Fibroblast of mammary gland (primary cell): ENCODE measurements at places on chromosomes 1 and 21.

DNA sequence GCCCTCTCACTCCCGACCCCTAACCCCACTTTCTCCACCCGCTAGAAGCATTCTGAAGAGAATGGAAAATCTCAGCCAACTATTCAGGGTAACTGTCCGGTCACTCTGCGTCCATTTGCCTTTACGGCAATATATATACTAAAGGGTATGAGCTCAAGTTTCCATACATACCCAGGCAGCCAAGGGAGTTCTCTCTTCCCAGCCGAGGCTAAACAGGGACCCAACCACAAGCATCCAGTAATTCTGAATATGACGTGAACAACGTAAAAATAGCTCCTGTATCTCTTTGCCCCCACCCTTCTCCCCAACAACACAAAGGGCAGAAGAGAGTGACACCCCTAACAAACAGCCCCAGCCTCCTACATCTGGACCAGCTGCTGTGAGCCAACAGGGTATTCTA lies 67.7 kb downstream of the SSBP3 start:
- DNase-seq = no peak

DNA sequence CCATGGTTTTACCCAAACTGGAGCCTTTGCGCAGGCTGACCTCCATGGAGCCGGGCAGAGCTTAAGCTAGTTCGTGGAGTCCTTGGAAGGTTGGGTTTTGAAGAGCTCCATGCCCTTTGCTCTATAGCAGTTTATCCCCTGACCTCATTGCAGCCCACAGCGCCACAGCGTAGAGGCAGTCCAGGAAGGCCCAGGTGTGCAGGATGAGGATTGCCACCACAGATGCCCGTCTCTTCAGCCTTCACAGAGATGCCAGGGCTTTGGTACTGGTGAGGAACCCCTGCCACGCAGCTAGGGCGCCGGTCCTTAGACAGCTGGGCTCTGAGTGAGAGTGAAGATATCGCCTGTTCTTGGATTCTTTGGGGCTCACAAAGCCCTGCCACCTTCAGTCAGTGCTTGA lies 138.6 kb downstream of the PEX14 start:
- DNase-seq = no peak

GRCh38 chr1:233376382-233377110 lies 49.0 kb downstream of the MAP3K21 start:
- DNase-seq = no peak

DNA sequence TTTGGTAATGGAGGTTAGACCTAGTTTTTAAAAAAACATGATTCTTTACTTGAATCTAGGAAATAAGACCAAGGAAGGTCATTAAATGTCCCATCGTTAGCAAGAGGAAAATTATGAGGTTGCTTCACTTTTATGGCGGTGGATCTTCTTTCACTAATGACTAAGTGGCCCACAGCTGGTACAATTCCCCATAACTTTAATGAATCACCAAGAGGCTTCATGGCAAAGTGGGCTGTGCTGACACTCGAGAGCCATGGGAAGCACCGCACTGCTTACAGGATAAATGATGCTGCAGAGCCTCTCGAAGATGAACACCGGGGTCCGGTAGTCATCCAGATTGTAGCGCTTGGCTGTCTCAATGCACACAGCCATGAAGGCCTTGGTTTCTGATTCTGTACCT lies 108.8 kb downstream of the UBR4 start:
- peak; percentile 63 for DNase-seq

DNA sequence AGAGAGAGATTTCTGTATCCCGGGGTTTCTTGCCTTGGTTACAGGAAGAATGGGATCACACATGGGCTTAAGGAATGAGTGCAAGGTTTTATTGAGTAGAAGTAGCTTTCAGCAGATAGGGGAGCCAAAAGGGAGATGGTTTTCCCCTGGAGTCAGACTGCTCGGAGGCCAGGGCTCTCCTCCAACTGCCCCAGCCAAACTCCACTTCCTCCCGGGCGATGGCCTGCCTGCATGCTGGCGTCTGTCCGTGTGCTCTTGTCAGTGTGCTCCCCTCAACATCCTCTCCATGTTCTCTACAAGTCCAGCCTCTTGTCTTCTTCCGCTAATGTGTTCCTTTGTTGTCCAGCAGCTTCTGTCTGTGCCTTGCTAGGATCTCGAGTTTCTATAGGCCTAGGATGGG lies 421.3 kb upstream of the ADGRL2 start:
- DNase-seq = no peak

DNA sequence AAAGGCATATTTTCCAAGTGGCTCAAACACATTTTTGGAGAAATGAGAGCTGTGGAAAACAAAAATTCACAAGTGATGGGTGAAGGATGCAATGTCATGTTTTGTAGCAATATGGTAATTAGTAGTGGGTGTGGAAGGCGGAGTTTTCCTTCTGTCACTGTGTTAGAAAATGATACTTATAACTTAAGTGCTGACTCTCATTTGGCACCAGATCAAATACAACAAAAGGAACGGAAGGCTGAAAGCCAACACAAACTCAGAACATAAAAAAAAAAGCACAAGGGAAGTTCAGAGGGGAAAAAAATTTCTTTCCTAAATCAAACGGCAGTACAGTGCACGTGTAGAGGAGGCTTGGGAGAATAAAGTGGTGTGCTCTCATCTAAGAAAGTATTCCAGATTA lies at the start of gene TNFSF18:
Gene TNFSF18, minus strand, starts transcription at position 77 of the 400 bp plus-strand sequence. Its CDS starts 45 bp downstream, at position 32.
- peak; percentile 81 for DNase-seq

GRCh38 chr1:101191049-101191448 lies 45.8 kb upstream of the S1PR1 start:
- no peak for DNase-seq

- no peak for DNase-seq
These were observed 4.4 kb upstream of the PGBD5 start for GRCh38 chr1:230430499-230430898.

DNA sequence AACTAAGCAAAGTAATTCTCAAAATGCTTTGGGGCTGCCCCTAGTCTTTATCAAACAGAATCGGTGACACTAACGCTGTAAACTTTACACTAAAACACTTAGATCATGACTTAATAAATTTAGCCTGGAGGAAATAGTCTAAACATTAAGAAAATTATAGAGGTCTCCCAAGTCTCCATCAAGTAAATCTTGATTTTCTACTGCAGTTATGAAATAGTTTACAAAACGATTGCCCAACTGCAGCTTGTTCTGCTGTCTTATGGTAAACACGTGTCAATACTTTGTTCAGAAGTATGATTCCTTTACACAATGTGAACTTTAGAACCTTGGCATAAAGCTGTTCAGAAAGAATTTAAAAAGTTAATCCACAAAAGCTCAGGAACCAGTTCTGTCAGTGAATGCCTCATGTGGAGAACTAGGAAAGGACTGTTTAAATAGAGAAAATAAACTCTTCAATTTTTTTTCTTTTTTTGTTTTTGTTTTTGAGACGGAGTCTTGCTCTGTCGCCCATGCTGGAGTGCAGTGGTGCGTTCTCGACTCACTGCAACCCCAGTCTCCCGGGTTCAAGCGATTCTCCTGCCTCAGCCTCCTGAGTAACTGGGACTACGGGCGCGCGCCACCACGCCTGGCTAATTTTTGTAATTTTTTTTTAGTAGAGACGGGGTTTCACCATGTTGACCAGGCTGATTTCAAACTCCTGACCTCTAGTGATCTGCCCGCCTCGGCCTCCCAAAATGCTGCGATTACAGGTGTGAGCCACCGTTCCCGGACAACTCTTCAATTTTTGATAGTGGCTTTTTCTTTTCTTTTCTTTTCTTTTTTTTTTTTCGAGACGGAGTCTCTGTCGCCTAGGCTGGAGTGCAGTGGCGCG lies 1.6 kb downstream of the DDI2 start:
- peak; percentile 86 for DNase-seq

GRCh38 chr1:6614929-6615785 lies 1.6 kb downstream of the PHF13 start:
- DNase-seq = no peak

DNA sequence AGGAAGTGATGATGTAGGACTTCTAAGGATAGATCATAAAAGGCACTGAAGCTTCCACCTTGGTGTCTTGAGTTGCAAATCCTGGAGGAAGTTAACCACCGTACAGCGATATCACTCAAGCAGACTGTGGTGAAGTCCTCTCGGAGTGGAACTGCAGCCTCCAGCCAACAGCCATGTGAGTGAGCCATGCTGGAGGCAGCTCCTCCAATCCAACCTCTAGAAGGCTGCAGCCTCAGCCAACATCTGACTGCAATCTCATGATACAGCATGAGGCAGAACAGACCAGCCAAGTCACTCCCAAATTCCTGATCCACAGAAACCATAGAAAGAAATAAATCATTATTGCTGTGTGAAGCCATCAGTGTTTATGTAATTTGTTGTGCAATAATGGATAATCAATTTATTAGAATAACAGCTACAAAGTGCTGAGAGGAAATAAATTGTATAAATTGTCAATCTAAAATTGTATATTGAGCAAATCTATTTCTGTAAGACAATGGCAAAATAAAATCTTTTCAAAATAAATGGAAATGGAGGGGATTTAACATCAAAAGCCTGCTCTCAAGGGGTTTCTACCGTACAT lies 65.0 kb downstream of the PRSS38 start:
- peak; percentile 42 for DNase-seq

DNA sequence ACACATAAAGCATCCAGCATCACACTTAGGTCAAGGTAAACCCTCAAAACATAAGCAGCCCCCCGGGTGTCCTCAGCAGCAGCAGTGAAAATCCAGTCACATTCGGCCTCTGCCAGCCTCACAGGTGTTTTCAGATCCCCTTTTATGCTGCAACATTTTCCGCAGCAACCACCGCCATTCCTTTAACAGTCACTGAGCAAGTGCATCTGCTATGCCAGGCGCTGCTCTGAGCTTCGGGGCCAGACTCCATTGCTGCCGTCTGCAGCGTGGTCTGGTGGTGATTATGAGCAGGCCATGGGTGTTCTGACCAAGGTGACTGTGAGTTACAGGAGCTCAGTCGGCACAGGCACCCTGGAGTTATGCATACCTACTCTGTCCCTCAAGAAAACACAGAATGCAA lies 4.5 kb downstream of the URB1 start:
- DNase-seq = no peak

DNA sequence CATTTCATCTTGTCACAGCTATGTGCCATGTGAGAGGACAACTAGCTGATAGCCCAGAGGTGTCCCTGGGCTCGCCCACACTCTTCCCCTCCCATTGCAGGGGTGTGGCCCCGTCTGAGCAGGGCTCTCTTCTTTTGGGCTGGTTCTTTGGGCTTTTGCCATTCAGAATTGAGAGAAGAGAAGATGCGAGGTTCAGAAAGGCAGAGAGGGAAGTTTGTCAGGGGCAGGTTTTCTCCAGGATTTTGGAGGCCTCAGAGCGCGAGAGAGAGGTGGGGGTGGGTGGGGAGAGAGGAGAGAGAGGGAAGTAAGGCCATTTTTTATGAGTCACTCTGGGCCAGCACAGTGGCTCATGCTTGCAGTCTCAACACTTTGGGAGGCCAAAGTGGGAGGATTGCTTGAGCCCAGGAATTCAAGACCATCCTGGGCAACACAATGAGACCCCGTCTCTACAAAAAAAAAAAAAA lies 5.2 kb downstream of the IFI6 start:
- DNase-seq = peak; percentile 35

GRCh38 chr1:221069178-221069903 lies 190.1 kb downstream of the HLX start:
- DNase-seq = no peak

- DNase-seq = no peak
These were observed 686 bp downstream of the KMO start for GRCh38 chr1:241532864-241533263.

DNA sequence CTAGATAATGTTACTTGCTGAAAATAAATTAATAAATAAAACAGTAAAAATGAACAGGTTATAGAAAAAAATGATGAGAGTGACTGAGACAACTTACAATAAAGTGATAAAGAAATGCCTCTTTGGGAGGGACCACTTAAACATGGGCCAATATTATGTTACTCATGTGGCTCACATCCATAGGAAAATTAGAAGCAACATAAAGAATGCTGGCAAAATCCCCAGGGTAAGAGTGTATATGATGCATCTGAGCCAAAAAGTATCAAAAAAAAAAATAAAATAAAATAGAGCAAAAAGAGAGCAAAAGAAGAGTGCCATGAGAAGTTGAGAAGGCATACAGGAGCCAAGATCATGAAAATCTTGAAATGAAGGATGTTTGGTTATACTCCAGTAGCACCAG lies 818.0 kb downstream of the LTN1 start:
- DNase-seq = peak; percentile 4

GRCh38 chr1:41315871-41316270 lies 45.4 kb upstream of the FOXO6 start:
- DNase-seq = no peak

DNA sequence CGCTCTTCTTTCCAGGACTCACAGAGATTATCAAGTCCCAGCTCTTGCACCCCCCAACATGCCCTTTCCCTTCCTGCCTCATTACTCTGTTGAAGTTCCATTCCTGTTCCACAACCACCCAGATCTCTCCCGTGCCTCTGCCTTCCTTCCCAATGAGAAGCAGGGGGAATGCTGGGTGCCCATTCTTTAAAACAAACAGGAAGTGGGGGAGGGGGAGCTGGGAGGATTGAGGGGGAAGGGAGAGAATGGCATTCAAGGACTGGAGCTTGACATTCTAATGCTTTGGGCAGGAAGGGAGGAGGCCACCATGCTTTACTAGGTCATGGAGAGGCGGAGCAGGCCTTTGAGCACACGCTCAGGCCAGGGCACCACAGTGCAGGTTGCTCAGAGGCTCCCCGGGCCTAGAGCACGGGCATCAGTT lies 150.3 kb upstream of the IRF2BP2 start:
- DNase-seq = no peak

- DNase-seq = peak; percentile 30
These were observed 69.2 kb downstream of the SH3GLB1 start for GRCh38 chr1:86773341-86774288.

GRCh38 chr1:113579256-113580018 lies 179.8 kb downstream of the PHTF1 start:
- peak; percentile 2 for DNase-seq

GRCh38 chr1:9280015-9280860 lies 12.5 kb upstream of the SPSB1 start:
- DNase-seq = peak; percentile 96

GRCh38 chr1:162169031-162169790 lies 99.7 kb downstream of the NOS1AP start:
- DNase-seq = peak; percentile 53
